ENCODE measurements at places on chromosomes 4 and X. TPM values are rescaled to one million over a fixed set of nuclear protein-coding genes. Genes with fewer than 3 reads are reported as not detected.
A peak's percentile ranks its signal among the peaks of the same experiment; 100 is the strongest.

- no peak overlapping the region for H3K4me3 ChIP-seq
- no peaks in the 10 kb centered on the region for H3K36me3 ChIP-seq
- DNase-seq: no peak
- H3K27me3 ChIP-seq: no peaks in the 10 kb centered on the region
- no peak overlapping the region for H3K27ac ChIP-seq
Measured at GRCh38 chrX:135481696-135482179, 38.7 kb upstream of the INTS6L start.

GRCh38 chrX:43655151-43656004 is 721 bp upstream of the MAOA start:
- peak overlapping the region; percentile 92 for H3K27ac ChIP-seq
- no peaks in the 10 kb centered on the region for H3K36me3 ChIP-seq
- no peaks in the 10 kb centered on the region for H3K4me1 ChIP-seq
- H3K4me3 ChIP-seq: peak overlapping the region; percentile 72
- peak; percentile 76 for DNase-seq
- H3K27me3 ChIP-seq: no peaks in the 10 kb centered on the region

DNA sequence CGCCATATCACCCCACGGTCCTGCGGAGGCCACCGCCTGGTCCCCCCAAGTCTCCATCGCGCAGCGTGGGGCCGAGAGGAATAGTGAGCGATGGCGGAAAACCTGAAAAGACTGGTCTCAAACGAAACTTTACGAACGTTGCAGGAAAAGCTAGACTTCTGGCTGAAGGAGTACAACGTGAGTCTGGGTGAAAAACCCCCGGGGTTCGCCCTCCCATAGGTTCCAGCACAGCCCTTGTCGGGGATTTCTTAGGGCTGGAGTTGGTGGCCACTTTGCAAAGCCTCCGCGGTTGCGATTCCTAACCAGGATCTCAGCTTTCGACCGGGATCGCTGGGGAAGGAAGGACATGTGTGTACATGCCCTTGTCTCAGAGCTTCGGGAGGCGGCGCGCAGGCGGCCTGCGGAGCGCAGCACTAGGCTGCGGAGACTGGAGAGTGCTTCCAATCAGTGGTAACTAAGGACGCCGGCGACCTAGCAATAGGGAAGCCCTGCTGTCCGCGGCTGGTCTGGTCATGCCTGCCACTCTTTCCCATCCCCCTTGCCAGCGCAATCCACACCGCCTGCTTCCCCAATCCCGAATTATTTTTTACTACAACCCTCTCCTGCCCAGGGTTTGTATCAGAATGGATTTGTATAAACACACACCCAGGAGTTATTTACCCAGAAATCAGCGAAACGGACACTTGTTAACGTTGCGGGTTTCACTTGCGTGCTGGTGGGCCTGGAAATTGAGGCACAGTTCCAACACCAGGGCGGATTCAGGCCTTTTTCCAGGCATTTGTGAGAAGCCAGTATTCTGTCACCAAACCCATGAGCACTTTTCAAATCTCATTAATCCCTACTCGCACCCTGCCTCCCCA is 741 bp downstream of the SPATA18 start:
- H3K36me3 ChIP-seq: no peaks in the 10 kb centered on the region
- H3K4me3 ChIP-seq: peak overlapping the region; percentile 40
- DNase-seq: peak; percentile 80
- peaks cover 19% of the 10 kb centered on the region for H3K4me1 ChIP-seq

- H3K27ac ChIP-seq: no peak overlapping the region
- H3K27me3 ChIP-seq: no peaks in the 10 kb centered on the region
Measured at GRCh38 chr4:187362937-187363857, 632.4 kb upstream of the ZFP42 start.

- H3K27ac ChIP-seq: no peak overlapping the region
- no peaks in the 10 kb centered on the region for H3K27me3 ChIP-seq
- no peaks in the 10 kb centered on the region for H3K4me1 ChIP-seq
- DNase-seq: no peak
- H3K36me3 ChIP-seq: peaks cover 46% of the 10 kb centered on the region
Measured at GRCh38 chr4:163132469-163133218, 34.0 kb downstream of the NAF1 start.

DNA sequence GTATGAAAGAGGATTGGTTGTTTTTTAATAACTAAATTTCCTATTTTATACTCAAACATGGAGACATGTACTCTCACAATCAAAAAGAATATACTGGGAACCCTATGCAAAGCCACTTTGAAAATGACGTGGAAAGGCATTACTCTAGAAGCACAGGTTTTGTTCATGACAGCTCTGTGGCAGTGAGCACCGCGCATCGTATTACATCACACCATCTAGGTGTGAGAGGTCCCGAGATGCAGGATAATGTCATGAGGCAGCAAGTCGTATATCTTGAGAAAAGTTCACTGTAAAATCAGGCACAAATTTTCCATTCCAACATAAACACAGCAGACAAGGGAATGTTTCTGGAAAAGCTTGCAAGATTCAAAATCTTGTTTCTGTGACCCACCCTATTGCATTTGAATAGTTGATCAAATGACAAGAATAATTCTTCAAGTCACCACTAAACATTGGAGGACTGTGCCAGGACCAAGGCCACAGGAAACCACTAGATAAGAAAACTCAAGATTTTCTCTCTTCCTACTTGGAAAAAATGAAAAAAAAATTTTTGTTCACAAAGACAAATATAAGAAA is 127.6 kb downstream of the LDB2 start:
- no peaks in the 10 kb centered on the region for H3K27me3 ChIP-seq
- H3K4me3 ChIP-seq: no peak overlapping the region
- H3K4me1 ChIP-seq: peaks cover 5% of the 10 kb centered on the region
- no peak for DNase-seq
- no peak overlapping the region for H3K27ac ChIP-seq
- H3K36me3 ChIP-seq: no peaks in the 10 kb centered on the region

GRCh38 chrX:534804-535203 is 95.8 kb upstream of the SHOX start:
- H3K4me3 ChIP-seq: no peak overlapping the region
- no peak for DNase-seq
- H3K4me1 ChIP-seq: no peaks in the 10 kb centered on the region
- H3K27ac ChIP-seq: no peak overlapping the region

DNA sequence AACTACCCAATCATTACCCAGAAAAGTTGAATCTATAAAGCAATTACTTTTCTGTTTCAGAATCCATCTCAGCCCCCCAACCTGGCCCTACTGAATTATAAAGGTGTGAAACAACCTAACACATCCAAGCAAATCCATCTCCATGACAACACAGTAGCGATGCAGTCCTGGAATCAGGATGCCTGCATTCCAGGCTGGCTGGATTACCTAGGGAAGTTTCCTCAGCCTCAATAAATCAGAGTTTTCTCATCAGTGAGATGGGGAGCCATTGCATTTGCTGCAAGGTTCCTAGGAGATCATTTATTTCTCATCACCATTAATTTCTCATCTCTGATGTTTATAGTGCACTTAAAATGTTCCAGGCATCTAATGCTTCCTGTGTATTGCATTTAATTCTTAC is 46.0 kb downstream of the LNX1 start:
- no peak for DNase-seq
- H3K27me3 ChIP-seq: no peaks in the 10 kb centered on the region
- peaks cover 25% of the 10 kb centered on the region for H3K4me1 ChIP-seq
- no peak overlapping the region for H3K27ac ChIP-seq
- no peaks in the 10 kb centered on the region for H3K36me3 ChIP-seq

DNA sequence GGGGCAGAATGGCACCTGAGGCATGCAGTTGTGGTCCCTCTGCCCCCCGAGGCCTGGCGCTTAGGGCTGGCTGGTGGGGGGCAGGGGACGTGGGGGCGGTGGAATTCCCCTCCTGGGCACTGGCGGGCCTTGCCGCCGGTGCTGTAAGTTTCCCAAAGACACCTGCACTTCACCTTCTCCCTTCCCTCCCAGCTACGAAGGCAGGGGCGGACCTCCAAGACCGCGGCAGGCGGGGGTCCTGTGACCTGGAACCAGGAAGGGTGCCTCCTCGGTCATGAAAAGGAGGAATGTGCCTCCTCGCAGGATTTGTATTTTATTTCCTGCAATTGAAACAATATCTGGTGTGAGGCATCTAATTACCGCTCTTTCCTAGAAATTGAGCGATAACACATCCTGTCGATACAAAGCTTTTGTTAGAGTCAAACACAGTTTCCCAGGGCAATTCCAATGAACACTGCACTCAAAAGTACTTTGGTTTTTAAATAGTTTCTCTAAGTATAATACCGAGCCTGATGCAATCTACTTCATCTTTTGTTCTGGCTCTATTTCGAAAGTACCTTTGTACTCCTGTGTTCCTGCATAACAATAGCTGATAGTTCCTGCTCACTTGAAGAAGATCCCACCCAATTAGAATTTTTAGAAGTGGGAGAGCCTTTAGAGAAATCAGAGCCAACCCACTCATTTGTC is 12.3 kb upstream of the ADRA2C start:
- H3K4me3 ChIP-seq: no peak overlapping the region
- DNase-seq: no peak
- H3K36me3 ChIP-seq: no peaks in the 10 kb centered on the region
- H3K27me3 ChIP-seq: no peaks in the 10 kb centered on the region
- H3K4me1 ChIP-seq: no peaks in the 10 kb centered on the region
- no peak overlapping the region for H3K27ac ChIP-seq

- no peaks in the 10 kb centered on the region for H3K4me1 ChIP-seq
- no peaks in the 10 kb centered on the region for H3K27me3 ChIP-seq
- H3K27ac ChIP-seq: no peak overlapping the region
- H3K36me3 ChIP-seq: no peaks in the 10 kb centered on the region
- H3K4me3 ChIP-seq: no peak overlapping the region
Measured at GRCh38 chrX:16431266-16431665, 218.7 kb upstream of the S100G start.

DNA sequence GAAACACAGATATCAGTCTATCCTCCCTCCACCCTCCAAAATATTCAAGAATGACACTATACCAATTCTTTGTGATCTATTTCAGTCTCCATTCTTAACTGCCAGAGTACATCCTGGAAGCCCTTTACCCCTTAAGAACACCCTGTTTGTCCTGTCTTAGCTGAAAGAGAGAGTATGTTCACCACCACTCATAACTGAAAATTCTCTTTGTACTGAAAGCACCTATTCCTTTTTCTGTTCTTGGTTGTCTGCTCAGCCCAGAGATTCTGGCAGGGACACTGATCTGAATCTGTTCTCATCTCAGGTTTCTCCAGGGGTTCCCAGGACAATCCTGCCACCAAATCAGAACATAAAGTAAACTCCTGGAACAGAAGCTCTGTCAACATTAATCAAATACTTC is 25.4 kb upstream of the EREG start:
- no peak overlapping the region for H3K27ac ChIP-seq
- DNase-seq: no peak
- H3K4me1 ChIP-seq: no peaks in the 10 kb centered on the region
- no peaks in the 10 kb centered on the region for H3K27me3 ChIP-seq

GRCh38 chr4:124288706-124289486 is 423.6 kb downstream of the ANKRD50 start:
- H3K27ac ChIP-seq: no peak overlapping the region
- no peaks in the 10 kb centered on the region for H3K4me1 ChIP-seq
- no peaks in the 10 kb centered on the region for H3K36me3 ChIP-seq
- H3K4me3 ChIP-seq: no peak overlapping the region
- no peak for DNase-seq
- H3K27me3 ChIP-seq: no peaks in the 10 kb centered on the region

- DNase-seq: no peak
- no peaks in the 10 kb centered on the region for H3K4me1 ChIP-seq
- no peak overlapping the region for H3K27ac ChIP-seq
- no peaks in the 10 kb centered on the region for H3K36me3 ChIP-seq
Measured at GRCh38 chrX:98459669-98460068, 1576.0 kb downstream of the RPA4 start.

DNA sequence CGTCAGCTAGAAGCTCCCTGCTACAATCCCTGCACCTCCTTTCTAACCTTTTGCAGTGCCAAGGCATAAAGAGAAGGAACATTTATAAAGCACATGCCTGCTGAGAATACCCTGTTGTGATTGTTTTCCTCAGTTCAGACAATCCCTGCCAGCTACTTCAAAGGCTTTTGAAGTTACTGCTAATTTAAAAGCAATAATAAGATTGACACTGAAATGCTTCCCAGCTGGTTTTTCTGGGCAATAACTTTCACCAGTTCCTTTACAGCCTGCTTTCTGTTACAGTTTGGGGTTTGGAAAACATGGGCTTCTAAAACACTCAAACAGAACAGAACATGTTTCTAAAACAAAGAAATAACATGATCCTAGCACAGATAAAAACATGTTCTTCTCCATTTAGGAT is 232.3 kb upstream of the CPEB2 start:
- H3K27ac ChIP-seq: peak overlapping the region; percentile 33
- DNase-seq: no peak
- peaks cover 10% of the 10 kb centered on the region for H3K4me1 ChIP-seq
- no peaks in the 10 kb centered on the region for H3K27me3 ChIP-seq
- no peak overlapping the region for H3K4me3 ChIP-seq

GRCh38 chrX:125203737-125204578 is 115.7 kb upstream of the TEX13C start:
- no peaks in the 10 kb centered on the region for H3K27me3 ChIP-seq
- H3K27ac ChIP-seq: peak overlapping the region; percentile 71
- H3K36me3 ChIP-seq: no peaks in the 10 kb centered on the region
- H3K4me1 ChIP-seq: peaks cover 5% of the 10 kb centered on the region
- no peak for DNase-seq

- no peak overlapping the region for H3K4me3 ChIP-seq
- H3K27me3 ChIP-seq: no peaks in the 10 kb centered on the region
- H3K27ac ChIP-seq: no peak overlapping the region
- H3K4me1 ChIP-seq: no peaks in the 10 kb centered on the region
Measured at GRCh38 chr4:116332508-116332907, 752.9 kb downstream of the TRAM1L1 start.

GRCh38 chr4:83993774-83994173 is 457.9 kb downstream of the GPAT3 start:
- no peak for DNase-seq
- H3K27ac ChIP-seq: no peak overlapping the region
- no peak overlapping the region for H3K4me3 ChIP-seq
- no peaks in the 10 kb centered on the region for H3K27me3 ChIP-seq

GRCh38 chr4:170423137-170423536 is 333.4 kb upstream of the AADAT start:
- no peak overlapping the region for H3K27ac ChIP-seq
- DNase-seq: no peak
- H3K4me1 ChIP-seq: no peaks in the 10 kb centered on the region

Gene ARMCX6
- total RNA-seq: 12.8 TPM

Gene FGD1
- 9.7 TPM for total RNA-seq

Gene CSAG2
- not detected for total RNA-seq

Gene NPY2R
- 0.95 TPM for total RNA-seq

Gene CD99
- 552 TPM for total RNA-seq

Gene MAGEB17
- total RNA-seq: not detected

Gene SULT1E1
- not detected for total RNA-seq

Gene CSAG3
- total RNA-seq: not detected

Gene QDPR
- total RNA-seq: 19.7 TPM

Gene BST1
- total RNA-seq: 7.7 TPM

Gene NUP62CL
- not detected for total RNA-seq

Gene S100G
- not detected for total RNA-seq

Gene BMX
- 1.6 TPM for total RNA-seq
